Skeletal muscle cell (primary cell): ENCODE measurements at places on chromosomes 5 and 9.

DNA sequence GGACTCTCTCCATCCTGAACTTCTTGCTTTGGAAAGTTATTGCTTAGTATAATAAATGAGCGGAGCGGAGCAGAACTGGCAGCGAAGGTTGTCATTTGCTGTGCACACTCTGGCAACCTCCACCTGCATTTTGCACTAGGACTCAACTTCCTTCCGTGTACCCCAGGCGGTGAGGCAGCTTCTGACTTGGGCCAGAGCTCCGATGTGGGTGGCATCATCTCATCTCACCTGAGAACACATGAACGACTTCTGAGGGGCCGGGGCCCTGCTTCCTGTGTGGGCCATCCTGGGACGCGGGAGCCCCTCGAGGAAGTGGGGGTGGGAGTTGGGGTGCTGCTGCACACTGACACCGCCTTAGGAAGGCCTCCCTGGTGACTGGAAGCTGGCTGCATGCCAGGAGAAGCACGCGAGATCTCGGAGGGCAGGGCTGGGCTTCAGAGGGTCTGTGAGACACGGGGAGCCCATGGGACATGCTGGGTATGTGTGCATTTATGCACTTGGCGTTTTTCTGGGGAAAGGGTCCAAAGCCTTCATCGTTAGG is 56.5 kb upstream of the COL5A1 start:
- DNase-seq = no peak

- no peak for DNase-seq
Measured at GRCh38 chr5:40204144-40204543, 475.6 kb upstream of the PTGER4 start.

GRCh38 chr9:14554886-14555285 is 138.3 kb downstream of the ZDHHC21 start:
- DNase-seq = peak; percentile 8

GRCh38 chr5:159904874-159905273 is 11.4 kb upstream of the ADRA1B start:
- DNase-seq = no peak

- DNase-seq = no peak
Measured at GRCh38 chr5:144581044-144581443, 410.4 kb downstream of the KCTD16 start.

DNA sequence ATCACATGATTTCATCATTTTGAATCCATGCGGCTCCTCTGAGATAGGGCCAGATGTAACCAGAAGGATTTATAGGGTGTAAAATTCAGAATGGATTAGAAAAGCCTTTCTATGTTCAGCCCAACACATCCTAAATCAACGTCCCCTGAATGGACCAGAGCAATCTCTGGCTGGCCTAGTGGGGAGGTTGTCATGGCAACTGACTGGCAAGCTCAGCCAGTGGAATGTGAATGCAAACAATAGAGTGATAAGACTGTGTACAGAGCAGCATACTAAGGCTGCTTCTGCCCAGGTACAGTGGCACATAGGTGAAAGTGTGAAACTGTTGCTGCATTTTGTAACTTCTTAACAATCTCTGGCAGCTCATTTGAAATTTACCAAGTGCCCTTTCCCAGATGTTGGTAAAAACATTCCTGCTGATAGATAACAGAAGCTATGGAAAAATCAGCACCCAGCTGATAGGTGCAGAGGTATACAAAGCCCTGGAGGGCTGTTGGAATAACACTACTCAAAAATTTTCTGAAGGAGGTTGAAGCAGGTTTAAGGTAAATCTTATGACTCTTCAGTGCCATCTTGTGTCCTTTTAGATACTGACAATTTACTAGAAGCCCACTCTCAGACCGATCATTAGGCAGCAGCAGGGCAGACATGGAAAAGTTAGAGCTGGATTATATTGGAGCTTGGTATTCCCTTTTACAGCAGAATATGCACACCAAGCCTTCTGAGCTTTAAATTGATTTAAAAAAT is 267.2 kb downstream of the RAB3C start:
- DNase-seq = no peak

DNA sequence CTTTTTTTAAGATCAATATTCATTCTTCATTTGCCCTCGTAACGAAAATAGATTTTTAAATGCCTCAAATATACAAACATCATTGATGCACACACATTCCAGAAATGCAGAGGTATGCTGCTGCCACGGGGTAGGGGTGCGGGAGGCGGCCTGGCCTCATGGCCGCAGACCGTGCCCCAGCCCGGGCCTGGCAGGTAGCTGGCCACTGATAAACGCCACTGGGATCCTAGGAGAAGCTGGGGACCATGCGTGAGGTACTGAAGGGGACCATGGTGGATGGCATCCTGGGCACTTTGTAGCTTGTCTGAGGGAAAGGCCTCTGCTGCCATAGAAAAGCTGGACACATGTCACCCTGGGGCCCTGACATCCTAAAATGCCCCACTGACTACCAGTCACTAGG is 6.5 kb downstream of the ORM2 start:
- DNase-seq = no peak

GRCh38 chr5:6188344-6188743 is 190.0 kb downstream of the MED10 start:
- no peak for DNase-seq

DNA sequence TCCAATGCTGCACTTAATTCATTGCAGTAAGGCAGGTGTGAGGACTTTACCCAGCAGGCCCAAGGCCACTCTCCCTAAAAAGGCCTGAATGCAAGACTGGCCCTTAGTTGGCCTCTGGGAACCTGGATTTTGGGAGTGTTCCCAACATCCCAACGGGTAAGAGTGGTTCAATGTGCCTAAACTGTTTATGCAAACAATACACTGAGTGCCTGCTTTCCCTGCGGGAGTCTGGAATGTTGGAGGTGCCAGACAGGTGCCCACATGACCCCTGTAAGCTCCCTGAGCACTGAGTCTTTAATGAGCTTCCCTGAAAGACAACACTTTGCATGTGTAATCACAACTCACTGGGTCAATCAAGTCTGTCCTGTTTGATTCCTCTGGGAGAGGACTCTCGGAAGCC is 37.4 kb downstream of the NSUN2 start:
- no peak for DNase-seq

GRCh38 chr9:90176901-90177300 is 465.7 kb downstream of the DIRAS2 start:
- DNase-seq = no peak
